GM23248 (cell line): ENCODE measurements at places on chromosomes 1 and 21. TPM values are rescaled to one million over a fixed set of nuclear protein-coding genes. Genes with fewer than 3 reads are reported as not detected.

GRCh38 chr1:25577134-25577920, 33.9 kb downstream of the LDLRAP1 start:
- no peak for DNase-seq

DNA sequence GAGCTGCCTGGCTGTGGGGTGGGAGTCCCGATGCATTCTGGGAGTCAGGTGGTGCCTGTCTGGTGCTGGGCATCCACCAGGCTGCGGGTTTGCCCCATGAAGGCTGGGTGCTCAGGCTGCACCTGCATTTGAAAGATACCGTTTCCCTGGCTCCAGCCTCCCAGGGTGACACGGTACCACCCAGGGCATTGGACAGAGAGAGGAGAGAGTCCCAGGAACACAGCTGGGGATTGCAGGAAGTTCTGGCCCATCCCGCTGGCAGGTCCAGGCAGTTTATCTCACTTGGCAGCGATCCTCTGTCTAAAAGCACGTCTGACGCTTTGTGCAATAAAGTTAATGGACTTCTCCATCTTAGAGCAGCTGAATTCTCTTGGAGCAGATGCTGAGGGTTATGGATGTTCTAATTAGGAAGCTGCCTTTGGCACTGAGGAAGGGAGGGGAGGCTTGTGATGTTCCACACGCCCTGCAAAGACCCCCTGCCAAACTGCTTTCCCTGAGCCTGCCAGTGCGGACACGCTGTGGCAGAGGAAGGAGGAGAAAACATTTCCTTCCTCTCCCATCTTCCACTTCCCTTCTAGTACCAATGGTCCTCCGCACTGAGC, 246.9 kb downstream of the GRIK3 start:
- no peak for DNase-seq

DNA sequence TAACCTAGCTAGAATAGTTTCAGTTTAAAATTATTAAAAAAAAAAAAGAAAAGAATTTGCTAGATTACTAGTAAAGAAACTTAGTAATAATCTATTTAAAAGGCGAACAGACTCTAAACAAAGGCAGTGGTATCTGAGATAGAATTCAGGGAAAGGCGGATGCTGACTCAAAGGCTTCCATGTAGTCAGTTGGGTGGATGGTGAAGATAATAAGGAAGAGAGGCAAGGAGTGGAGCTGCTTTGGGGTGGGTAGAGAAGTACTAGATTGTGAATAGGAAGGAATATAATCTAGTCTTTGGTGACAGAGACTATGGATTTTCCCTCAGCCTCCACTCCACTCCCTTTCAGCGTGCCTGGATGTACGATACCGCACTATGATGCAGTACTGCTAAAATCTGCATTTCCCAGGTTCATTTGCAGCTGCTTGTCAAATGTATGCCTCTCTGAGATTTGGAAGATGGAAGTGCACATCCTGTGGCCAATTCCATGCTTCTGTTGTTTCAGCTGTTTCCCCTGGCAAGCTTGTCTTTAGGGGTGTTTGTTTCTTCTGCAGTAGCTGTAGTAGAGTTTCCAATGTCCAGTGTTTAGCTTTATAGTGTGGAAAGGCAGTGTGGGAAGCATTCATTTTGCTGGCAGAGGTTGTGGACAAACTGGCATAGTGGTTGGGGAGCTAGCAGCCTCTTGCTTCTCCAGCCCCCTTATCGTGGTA, 184.6 kb upstream of the NRIP1 start:
- no peak for DNase-seq

LRRC8D gene
- 30.7 and 35.3 TPM in 2 replicates for total RNA-seq

TCHH gene
- total RNA-seq = 0.22 TPM in 1 of 2 replicates, not detected in the other

NFASC gene
- total RNA-seq = 54.7 and 55.4 TPM in 2 replicates
